ENCODE measurements at places on chromosomes 3 and 15. TPM values are rescaled to one million over a fixed set of nuclear protein-coding genes. Genes with fewer than 3 reads are reported as not detected.

Gene IL12A
- total RNA-seq: 0.88 TPM

Gene CADPS
- 6.6 TPM for total RNA-seq

DNA sequence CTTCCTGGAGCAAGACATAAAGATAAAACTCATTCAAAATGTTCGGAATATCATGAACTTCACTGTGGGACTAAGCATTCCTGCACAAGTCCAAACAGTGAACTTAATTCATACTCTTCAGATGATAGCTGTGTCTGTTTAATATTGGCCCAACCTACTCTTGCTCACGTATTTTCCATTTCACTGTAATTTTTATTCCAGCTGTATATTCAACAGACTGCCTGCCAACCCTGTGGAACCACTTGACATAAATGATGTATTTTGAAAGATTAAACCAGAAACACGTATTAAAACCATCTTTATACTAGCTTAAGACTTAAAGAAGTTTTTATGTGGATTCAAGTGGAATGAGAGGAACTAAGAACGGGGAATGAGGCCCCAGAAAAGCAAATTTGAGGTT is 172.5 kb downstream of the TMEM108 start:
- H3K27me3 ChIP-seq: no peaks in the 10 kb centered on the region
- no peak for DNase-seq
- no peak overlapping the region for H3K4me3 ChIP-seq
- H3K4me1 ChIP-seq: no peaks in the 10 kb centered on the region

GRCh38 chr3:136409549-136409948 is 159.4 kb downstream of the PCCB start:
- DNase-seq: no peak
- no peaks in the 10 kb centered on the region for H3K4me1 ChIP-seq
- no peak overlapping the region for H3K4me3 ChIP-seq
- no peak overlapping the region for H3K27ac ChIP-seq
- H3K36me3 ChIP-seq: no peaks in the 10 kb centered on the region
- no peaks in the 10 kb centered on the region for H3K27me3 ChIP-seq

DNA sequence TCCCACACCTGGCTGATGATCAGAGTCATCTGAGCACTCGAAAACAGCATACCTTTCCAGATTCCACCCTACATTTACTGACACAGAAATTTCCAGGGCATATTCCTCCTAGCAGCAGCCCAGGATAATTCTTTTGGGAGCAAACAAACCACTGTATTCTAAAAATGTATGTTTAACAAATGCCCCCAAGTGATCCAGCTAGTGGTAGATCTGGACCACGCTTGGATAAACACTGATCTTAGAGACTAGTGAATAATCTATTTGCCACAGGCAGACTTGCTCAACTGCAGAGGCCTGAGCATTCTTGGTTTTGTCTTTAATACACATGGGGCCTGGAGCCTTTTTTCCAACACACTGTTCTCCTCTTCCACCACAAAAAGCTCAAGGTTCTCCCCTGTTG is 89.6 kb downstream of the TM4SF4 start:
- DNase-seq: no peak
- H3K27ac ChIP-seq: no peak overlapping the region
- peaks cover 14% of the 10 kb centered on the region for H3K4me1 ChIP-seq
- H3K4me3 ChIP-seq: no peak overlapping the region

GRCh38 chr3:9750556-9751411 is 1.0 kb downstream of the OGG1 start:
- no peaks in the 10 kb centered on the region for H3K27me3 ChIP-seq
- DNase-seq: peak; percentile 72
- no peaks in the 10 kb centered on the region for H3K36me3 ChIP-seq
- peaks cover 8% of the 10 kb centered on the region for H3K4me1 ChIP-seq
- peak overlapping the region; percentile 87 for H3K27ac ChIP-seq
- H3K4me3 ChIP-seq: peak overlapping the region; percentile 42

- no peak for DNase-seq
- H3K27me3 ChIP-seq: no peaks in the 10 kb centered on the region
- H3K36me3 ChIP-seq: no peaks in the 10 kb centered on the region
- no peaks in the 10 kb centered on the region for H3K4me1 ChIP-seq
- no peak overlapping the region for H3K4me3 ChIP-seq
- no peak overlapping the region for H3K27ac ChIP-seq
Observed at GRCh38 chr3:142318331-142318730, 92.9 kb upstream of the GK5 start.

Data from hepatocyte (in vitro differentiated cells).